Caco-2 (cell line): ENCODE measurements at places on chromosomes 11 and 22. TPM values are rescaled to one million over a fixed set of nuclear protein-coding genes. Genes with fewer than 3 reads are reported as not detected.

The PNPLA5 gene
- not detected in 2 replicates for total RNA-seq

GRCh38 chr11:67354075-67355022 is 1.0 kb upstream of the POLD4 start:
- no peaks in the 10 kb centered on the region for H3K36me3 ChIP-seq
- peaks cover 45% of the 10 kb centered on the region for H3K4me1 ChIP-seq
- H3K27me3 ChIP-seq: no peaks in the 10 kb centered on the region
- peak; percentile 97 for DNase-seq

DNA sequence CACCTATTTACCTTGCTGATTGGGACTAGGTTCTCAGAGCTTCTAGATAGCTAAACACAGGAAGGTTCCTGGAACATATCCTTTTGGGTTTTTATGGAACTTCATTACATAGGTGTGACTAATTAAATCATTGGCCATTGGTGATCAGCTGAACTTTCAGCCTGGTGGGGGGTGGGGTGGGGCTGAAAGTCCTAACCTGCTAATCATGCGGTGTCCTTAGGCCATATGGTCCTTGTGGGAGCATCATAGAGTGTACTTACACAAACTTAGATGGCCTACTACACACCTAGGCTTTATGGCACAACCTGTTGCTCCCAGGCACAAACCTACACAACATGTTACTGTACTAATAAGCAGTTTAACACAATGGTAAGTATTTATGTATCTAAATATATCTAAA is 8.6 kb upstream of the SELENOH start:
- H3K36me3 ChIP-seq: peaks cover 2% of the 10 kb centered on the region; the same call in 1 of the 2 replicates
- no peaks in the 10 kb centered on the region for H3K27me3 ChIP-seq
- H3K4me3 ChIP-seq: no peak overlapping the region
- no peak for DNase-seq

DNA sequence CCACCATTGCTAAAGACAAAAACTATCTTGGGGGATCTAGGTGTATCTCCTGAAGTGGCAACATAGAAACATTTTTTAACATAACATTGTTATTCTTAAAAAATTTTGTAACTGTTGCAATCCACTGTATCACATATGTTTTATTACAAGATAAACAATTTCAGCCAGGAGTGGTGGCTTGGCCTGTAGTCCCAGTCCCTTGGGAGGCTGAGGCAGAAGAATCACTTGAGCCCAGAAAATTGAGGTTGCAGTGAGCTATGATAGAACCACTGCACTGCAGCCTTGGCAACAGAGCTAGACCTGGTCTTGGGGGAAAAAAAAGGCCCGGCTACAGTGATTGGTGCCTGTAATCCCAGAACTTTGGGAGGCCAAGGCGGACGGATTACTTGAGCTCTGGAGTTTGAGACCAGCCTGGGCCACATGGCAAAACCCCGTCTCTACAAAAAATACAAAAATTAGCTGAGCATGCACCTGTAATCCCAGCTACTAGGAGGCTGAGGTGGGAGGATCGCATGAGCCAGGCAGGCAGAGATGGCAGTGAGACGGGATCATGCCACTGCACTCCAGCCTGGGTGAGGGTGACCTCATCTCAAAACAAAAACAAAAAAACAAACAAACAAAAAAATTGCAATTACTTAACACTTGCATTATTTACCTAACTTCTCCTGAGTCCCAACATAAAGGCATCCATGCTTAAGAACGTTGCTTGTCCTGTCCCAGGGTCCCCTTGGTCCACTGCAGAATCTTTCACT is 1.5 kb upstream of the DEPDC5 start:
- H3K27me3 ChIP-seq: no peaks in the 10 kb centered on the region
- no peaks in the 10 kb centered on the region for H3K36me3 ChIP-seq
- H3K4me1 ChIP-seq: peaks cover 32% of the 10 kb centered on the region
- peak overlapping the region; percentile 56; the same call in 1 of the 2 replicates for H3K4me3 ChIP-seq
- H3K27ac ChIP-seq: peak overlapping the region; percentile 98
- no peak for DNase-seq

DNA sequence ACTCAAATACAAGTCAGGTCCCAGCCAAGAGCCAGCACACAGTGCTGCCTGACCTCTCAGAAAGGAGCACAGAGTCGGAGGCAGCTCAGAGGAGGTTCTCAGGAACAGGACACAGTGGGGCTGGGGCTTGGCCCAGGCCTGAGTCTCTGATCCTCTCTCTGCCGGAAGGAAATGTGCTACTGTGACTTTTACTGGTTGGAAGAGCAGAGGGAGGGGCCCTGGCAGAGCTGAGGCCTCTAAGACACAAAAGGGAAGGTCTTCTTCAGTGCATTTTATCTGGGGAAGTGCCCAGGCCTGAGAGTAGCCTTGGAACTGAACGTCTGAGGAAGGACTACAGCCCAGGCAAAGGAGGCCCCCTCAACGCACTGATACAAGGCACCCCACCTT is 16.2 kb upstream of the CASTOR1 start:
- H3K27ac ChIP-seq: peak overlapping the region; percentile 45
- no peaks in the 10 kb centered on the region for H3K27me3 ChIP-seq
- H3K4me1 ChIP-seq: peaks cover 8% of the 10 kb centered on the region; the same call in 1 of the 2 replicates
- no peak for DNase-seq

DNA sequence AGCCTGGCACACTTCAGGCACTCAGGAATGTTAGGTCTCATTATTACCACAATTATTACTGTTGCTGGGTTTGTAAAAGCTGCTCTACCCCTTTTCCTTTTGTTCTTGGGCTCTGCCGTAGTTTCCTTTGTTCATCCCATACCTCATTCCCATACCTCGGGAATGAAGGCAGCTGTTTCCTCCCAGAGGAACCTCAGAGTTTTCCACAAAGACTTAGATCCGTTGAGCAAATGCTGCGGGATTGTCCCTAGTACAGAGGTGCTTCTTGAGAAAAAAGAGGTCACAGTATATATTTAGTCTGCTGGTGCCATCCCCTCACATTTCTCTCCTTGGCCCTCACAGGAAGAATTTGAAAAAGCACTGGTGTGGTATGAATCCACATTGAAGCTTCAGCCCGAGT is 134.7 kb downstream of the TTC17 start:
- DNase-seq: no peak
- H3K4me3 ChIP-seq: no peak overlapping the region
- H3K27me3 ChIP-seq: no peaks in the 10 kb centered on the region
- H3K27ac ChIP-seq: no peak overlapping the region

GRCh38 chr22:19710769-19711106 is 3.6 kb upstream of the SEPTIN5 start:
- DNase-seq: no peak
- H3K4me1 ChIP-seq: 0 out of 2 replicates have a peak, but pooled peaks cover 3% of the 10 kb centered on the region
- H3K27ac ChIP-seq: no peak overlapping the region
- no peaks in the 10 kb centered on the region for H3K36me3 ChIP-seq
